CD14-positive monocyte (primary cell): ENCODE measurements at places on chromosomes 12 and 14. TPM values are rescaled to one million over a fixed set of nuclear protein-coding genes. Genes with fewer than 3 reads are reported as not detected.

- DNase-seq, result no peak
Observed at GRCh38 chr12:98151105-98151590, 364.2 kb upstream of the TMPO start.

DNA sequence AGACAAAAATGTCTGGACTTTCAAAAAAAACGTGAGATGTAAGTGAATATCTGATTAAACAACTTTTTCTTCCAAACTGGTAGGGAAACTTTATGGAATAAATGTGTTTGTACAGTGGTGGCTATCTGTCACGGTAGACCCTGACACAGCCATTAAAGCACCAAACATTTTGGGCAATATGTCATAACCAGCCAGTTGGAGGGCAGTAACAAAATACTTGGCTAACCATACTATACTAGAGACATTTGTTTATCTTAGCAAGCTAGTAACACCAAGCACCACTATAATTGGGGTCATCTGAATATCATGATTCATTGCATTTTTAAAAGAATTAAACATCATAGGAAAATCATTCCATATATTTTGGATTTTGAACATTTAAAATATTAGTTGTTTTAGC, 6.0 kb upstream of the MYF6 start:
- no peak for DNase-seq

GRCh38 chr12:31471051-31471450, 119.9 kb downstream of the DENND5B start:
- no peak for DNase-seq

The KRT72 gene
- not detected for polyA plus RNA-seq

The KCNA1 gene
- polyA plus RNA-seq, result not detected in 2 replicates
